A172 (cell line): ENCODE measurements at places on chromosomes 12 and 14. TPM values are rescaled to one million over a fixed set of nuclear protein-coding genes. Genes with fewer than 3 reads are reported as not detected.

Gene CMA1
- not detected in 2 replicates for total RNA-seq

Gene GYS2
- not detected in 2 replicates for total RNA-seq

Gene RNASE7
- total RNA-seq: not detected in 2 replicates

Gene BDKRB2
- 0.89 and 0.93 TPM in 2 replicates for total RNA-seq

Gene TAMALIN
- total RNA-seq: 2.3 and 3.3 TPM in 2 replicates

Gene HOXC12
- not detected in 2 replicates for total RNA-seq

Gene ESPL1
- 19.1 and 29.4 TPM in 2 replicates for total RNA-seq

Gene CLEC4D
- total RNA-seq: not detected in 2 replicates

Gene CCDC184
- total RNA-seq: 0.29 TPM in 1 of 2 replicates, not detected in the other

Gene RAD51AP1
- total RNA-seq: 41.5 and 46.8 TPM in 2 replicates

Gene GPRC5D
- total RNA-seq: not detected in 2 replicates

Gene SMCO2
- total RNA-seq: not detected in 2 replicates

Gene GCH1
- total RNA-seq: 3.1 and 17.0 TPM in 2 replicates

Gene ETV6
- total RNA-seq: 1.9 and 2.6 TPM in 2 replicates

Gene KRT74
- 0.43 TPM in 1 of 2 replicates, not detected in the other for total RNA-seq

Gene SLC4A8
- 7.5 and 14.4 TPM in 2 replicates for total RNA-seq

Gene NABP2
- 60.9 and 65.0 TPM in 2 replicates for total RNA-seq

Gene C12orf56
- 0.41 TPM in 1 of 2 replicates, not detected in the other for total RNA-seq

Gene ACVRL1
- 10.3 and 11.7 TPM in 2 replicates for total RNA-seq

Gene ENDOU
- total RNA-seq: not detected in 2 replicates

Gene GLT8D2
- 2.7 and 3.3 TPM in 2 replicates for total RNA-seq

Gene SERPINA12
- not detected in 2 replicates for total RNA-seq

Gene TAS2R50
- total RNA-seq: not detected in 2 replicates

Gene CCDC177
- not detected in 2 replicates for total RNA-seq

Gene COX8C
- not detected in 2 replicates for total RNA-seq

Gene ATL1
- total RNA-seq: 14.0 and 15.8 TPM in 2 replicates

Gene IL22
- not detected in 2 replicates for total RNA-seq

Gene NKX2-1
- total RNA-seq: not detected in 2 replicates

Gene RAD9B
- 0.89 and 2.1 TPM in 2 replicates for total RNA-seq

Gene KERA
- total RNA-seq: not detected in 2 replicates

Gene PTPRO
- not detected in 2 replicates for total RNA-seq

Gene MMP19
- 4.2 and 5.2 TPM in 2 replicates for total RNA-seq

Gene FOXG1
- 0.29 and 0.57 TPM in 2 replicates for total RNA-seq

Gene SERPINA5
- total RNA-seq: 0.36 TPM in 1 of 2 replicates, not detected in the other

Gene FBXW8
- total RNA-seq: 15.4 and 16.8 TPM in 2 replicates

Gene MYBPC1
- not detected in 2 replicates for total RNA-seq

Gene TMEM121
- 9.2 and 11.3 TPM in 2 replicates for total RNA-seq

Gene TM9SF1
- 45.3 and 50.8 TPM in 2 replicates for total RNA-seq

Gene HNRNPA1
- total RNA-seq: 508 and 537 TPM in 2 replicates

Gene ABCD2
- not detected in 2 replicates for total RNA-seq

Gene E2F7
- 22.5 TPM in 2 replicates for total RNA-seq

Gene KRT75
- 0.07 TPM in 1 of 2 replicates, not detected in the other for total RNA-seq

Gene CAPZA3
- total RNA-seq: not detected in 2 replicates

Gene TMEM233
- total RNA-seq: not detected in 2 replicates

Gene IL26
- not detected in 2 replicates for total RNA-seq

Gene KLHL42
- total RNA-seq: 18.4 and 19.0 TPM in 2 replicates

Gene RIPK3
- not detected in 2 replicates for total RNA-seq

Gene KRT72
- total RNA-seq: not detected in 2 replicates

Gene CISTR
- not detected in 2 replicates for total RNA-seq

Gene MFAP5
- 0.65 and 2.4 TPM in 2 replicates for total RNA-seq

Gene CLEC9A
- total RNA-seq: not detected in 2 replicates

Gene SOX5
- total RNA-seq: not detected in 2 replicates

Gene CLEC4C
- total RNA-seq: not detected in 2 replicates

Gene TAS2R43
- not detected in 2 replicates for total RNA-seq

Gene CRY1
- total RNA-seq: 19.0 and 26.4 TPM in 2 replicates

Gene AKAP3
- total RNA-seq: 0.14 TPM in 1 of 2 replicates, not detected in the other

Gene RD3L
- total RNA-seq: not detected in 2 replicates
